Activated CD4-positive, alpha-beta memory T cell treated with anti-CD3 and anti-CD28 coated beads, Interleukin-2, amount 10 ng/mL, durations not matched to agents 7 days and 5 days (primary cell): ENCODE measurements at places on chromosomes 2 and 18. TPM values are rescaled to one million over a fixed set of nuclear protein-coding genes. Genes with fewer than 3 reads are reported as not detected.

GRCh38 chr2:68565858-68566257 lies 77.5 kb upstream of the PROKR1 start:
- no peaks in the 10 kb centered on the region for H3K27me3 ChIP-seq
- H3K36me3 ChIP-seq: no peaks in the 10 kb centered on the region

GRCh38 chr2:164335128-164335527 lies 286.2 kb downstream of the GRB14 start:
- H3K27ac ChIP-seq: no peak overlapping the region
- no peaks in the 10 kb centered on the region for H3K27me3 ChIP-seq
- DNase-seq: no peak

HOXD4 gene
- total RNA-seq: not detected

- no peak overlapping the region for H3K27ac ChIP-seq
- H3K4me3 ChIP-seq: no peak overlapping the region
- H3K27me3 ChIP-seq: no peaks in the 10 kb centered on the region
- H3K36me3 ChIP-seq: peaks cover under 1% of the 10 kb centered on the region
Measured at GRCh38 chr2:43109261-43109743, 117.1 kb downstream of the ZFP36L2 start.

DNA sequence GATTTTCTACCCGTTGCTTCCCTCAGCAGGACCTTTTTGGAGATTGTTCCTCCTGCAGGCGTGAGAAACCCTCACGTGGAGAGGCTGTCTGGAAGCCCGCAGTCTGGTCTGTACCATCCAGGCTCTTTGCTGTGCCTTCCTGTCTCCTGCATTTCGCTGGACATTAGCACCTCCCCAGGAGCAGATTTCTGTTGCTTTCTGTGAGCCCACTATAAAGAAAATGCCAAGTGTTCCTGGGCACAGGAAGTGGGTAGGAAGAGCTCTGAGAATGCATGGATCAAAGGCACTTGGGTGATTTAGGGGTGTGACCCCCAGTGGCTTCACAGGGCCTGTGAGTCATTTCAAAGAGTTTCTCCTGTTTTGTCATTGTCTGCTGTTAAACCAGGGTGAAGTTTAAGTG lies 27.3 kb downstream of the SPTBN1 start:
- H3K4me3 ChIP-seq: no peak overlapping the region
- H3K27ac ChIP-seq: no peak overlapping the region
- H3K36me3 ChIP-seq: no peaks in the 10 kb centered on the region
- H3K27me3 ChIP-seq: peaks cover 7% of the 10 kb centered on the region

- H3K27ac ChIP-seq: no peak overlapping the region
- H3K4me1 ChIP-seq: peaks cover 41% of the 10 kb centered on the region
- H3K27me3 ChIP-seq: no peaks in the 10 kb centered on the region
- H3K36me3 ChIP-seq: peaks cover 17% of the 10 kb centered on the region
Measured at GRCh38 chr2:227506456-227506855, 34.5 kb downstream of the AGFG1 start.

DNA sequence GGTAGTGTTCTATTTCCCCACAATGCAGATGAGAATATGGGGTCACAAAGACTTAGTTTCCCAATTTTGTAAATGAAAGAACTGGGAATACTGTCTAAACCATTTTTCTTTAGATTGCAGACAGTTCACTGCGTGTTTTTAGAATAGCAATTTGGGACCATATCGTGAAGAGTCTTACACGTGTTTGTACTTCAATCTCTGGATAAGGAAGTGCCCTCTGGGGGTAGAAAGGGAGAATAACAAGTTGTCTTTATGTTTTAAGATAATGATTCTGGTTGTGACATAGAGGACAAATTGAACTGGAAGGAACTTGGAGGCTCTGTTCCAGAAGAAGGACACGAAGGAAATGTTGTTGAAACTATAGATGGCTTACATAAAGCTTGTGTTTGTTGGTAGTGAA lies 457.7 kb downstream of the CBLN2 start:
- DNase-seq: no peak
- no peaks in the 10 kb centered on the region for H3K36me3 ChIP-seq
- H3K27me3 ChIP-seq: no peaks in the 10 kb centered on the region
- no peak overlapping the region for H3K4me3 ChIP-seq
- H3K4me1 ChIP-seq: no peaks in the 10 kb centered on the region

- H3K36me3 ChIP-seq: no peaks in the 10 kb centered on the region
- H3K4me3 ChIP-seq: no peak overlapping the region
- peaks cover 14% of the 10 kb centered on the region for H3K27me3 ChIP-seq
- H3K27ac ChIP-seq: no peak overlapping the region
Measured at GRCh38 chr18:49970319-49970718, 157.0 kb upstream of the ACAA2 start.

HAAO gene
- 0.18 TPM for total RNA-seq

APCDD1 gene
- not detected for total RNA-seq

DNA sequence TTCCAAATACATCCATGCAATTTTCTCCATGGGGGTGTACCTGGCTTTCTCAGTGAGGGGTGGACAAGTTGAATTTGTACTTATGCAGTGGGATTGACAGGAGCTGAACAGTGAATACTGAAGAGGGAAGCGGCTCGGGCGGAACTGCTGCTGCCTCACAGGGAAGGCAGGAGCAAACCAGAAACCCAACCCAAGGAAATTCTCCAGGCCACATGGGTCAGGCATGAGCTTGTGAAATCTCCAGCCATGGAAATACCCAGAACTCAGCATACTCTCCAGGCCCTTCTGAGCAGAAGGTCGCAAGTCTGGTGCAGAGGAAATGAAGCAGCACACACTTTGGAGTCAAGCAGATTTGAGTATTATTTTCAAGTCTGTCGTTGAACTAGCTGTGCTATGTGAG lies 26.5 kb upstream of the INO80C start:
- H3K36me3 ChIP-seq: no peaks in the 10 kb centered on the region
- no peak for DNase-seq
- H3K4me1 ChIP-seq: peaks cover 3% of the 10 kb centered on the region
- no peak overlapping the region for H3K27ac ChIP-seq

KCNF1 gene
- not detected for total RNA-seq

GRCh38 chr2:62056341-62056740 lies 139.6 kb upstream of the B3GNT2 start:
- peaks cover 14% of the 10 kb centered on the region for H3K4me1 ChIP-seq
- DNase-seq: no peak
- no peaks in the 10 kb centered on the region for H3K36me3 ChIP-seq
- no peaks in the 10 kb centered on the region for H3K27me3 ChIP-seq

- peaks cover 9% of the 10 kb centered on the region for H3K27me3 ChIP-seq
- H3K27ac ChIP-seq: no peak overlapping the region
- H3K4me1 ChIP-seq: no peaks in the 10 kb centered on the region
- DNase-seq: no peak
Measured at GRCh38 chr2:182639971-182640370, 76.1 kb upstream of the DNAJC10 start.

DNA sequence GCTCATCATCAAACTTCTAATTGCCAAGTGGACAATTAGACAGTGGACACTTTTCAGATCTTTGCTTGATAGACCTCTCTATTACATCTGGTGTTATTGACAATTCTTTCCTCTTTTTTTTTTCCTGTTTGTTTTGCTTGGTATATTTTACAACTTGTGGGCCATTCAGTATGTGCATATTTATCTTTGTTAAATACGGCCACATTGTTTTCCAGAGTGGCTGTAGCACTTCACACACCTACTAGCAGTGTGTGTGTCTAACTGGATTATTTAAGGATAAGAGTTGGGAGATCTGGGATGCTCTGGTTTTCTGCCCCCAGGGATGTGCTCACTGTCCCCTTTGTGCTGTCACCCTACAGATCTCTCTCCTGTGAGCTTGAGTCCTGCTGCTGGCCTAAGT lies 4.1 kb upstream of the SLC4A5 start:
- peaks cover 2% of the 10 kb centered on the region for H3K4me1 ChIP-seq
- no peaks in the 10 kb centered on the region for H3K36me3 ChIP-seq
- DNase-seq: no peak
- H3K27me3 ChIP-seq: no peaks in the 10 kb centered on the region

FBXO41 gene
- 13.3 TPM for total RNA-seq

DNA sequence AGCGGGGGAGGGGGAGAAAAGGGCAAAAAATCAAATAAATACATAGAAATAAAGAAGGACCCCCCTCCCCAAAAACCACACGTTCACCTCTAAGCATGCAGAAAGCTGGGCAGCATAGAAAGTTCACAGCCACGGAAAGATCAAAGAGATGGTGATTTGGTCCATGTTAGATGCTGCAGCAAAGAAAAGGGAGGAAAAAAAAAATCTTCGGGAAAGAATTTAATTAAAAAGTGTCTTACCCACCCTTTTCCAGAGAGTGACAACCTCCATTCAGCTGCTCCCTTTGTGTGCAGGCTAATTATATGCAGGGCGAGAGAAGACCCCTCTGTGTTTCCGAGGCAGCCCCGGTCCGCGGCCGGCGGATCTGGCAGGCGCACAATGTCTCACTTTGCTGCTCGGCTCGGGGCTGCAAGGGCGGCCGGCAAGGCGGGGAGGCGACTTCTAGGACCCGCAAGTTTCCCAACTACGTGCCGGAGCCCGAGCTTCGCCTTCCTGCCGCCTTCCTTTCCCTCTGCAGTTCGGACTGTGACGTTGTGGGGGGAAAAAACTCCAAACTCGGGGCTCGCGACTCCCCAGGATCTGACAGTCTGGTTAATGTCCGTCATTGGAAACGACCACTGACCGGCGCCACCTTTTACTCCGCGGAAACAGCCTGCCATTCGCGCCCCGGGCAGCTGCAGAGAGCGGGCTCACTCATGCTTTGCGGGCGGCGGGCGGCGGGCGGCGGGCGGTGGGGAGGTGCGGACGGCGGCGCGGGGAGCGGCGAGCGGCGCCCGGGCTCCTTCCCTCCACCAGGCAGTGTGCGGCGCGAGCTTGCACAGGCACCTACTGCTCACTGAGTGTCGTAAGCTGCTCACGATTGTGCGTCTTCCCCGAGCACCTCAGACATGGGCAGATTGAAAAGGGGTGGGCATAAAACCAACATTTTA lies at the start of gene LRRTM1:
Gene LRRTM1 (minus strand): TSS at position 844 of the 929 bp plus-strand sequence. CDS start 933 bp downstream, outside the sequence.
- no peak within 1 kb of the TSS for H3K27ac ChIP-seq
- no peak for DNase-seq
- H3K4me3 ChIP-seq: no peak within 1 kb of the TSS
- H3K27me3 ChIP-seq: peaks cover 30% of the 10 kb centered on the region
- no peaks in the 10 kb centered on the region for H3K4me1 ChIP-seq

SLC35F6 gene
- 27.6 TPM for total RNA-seq

UNC50 gene
- 32.8 TPM for total RNA-seq

VIL1 gene
- total RNA-seq: not detected

SERPINB13 gene
- total RNA-seq: not detected

NPHP1 gene
- total RNA-seq: 0.13 TPM

- no peak overlapping the region for H3K27ac ChIP-seq
- no peaks in the 10 kb centered on the region for H3K27me3 ChIP-seq
- H3K4me3 ChIP-seq: no peak overlapping the region
- DNase-seq: no peak
Measured at GRCh38 chr2:195342061-195342460, 315.0 kb upstream of the SLC39A10 start.

- H3K4me3 ChIP-seq: no peak overlapping the region
- peaks cover 24% of the 10 kb centered on the region for H3K27me3 ChIP-seq
- DNase-seq: no peak
- H3K27ac ChIP-seq: no peak overlapping the region
Measured at GRCh38 chr2:177036747-177037146, 175.8 kb upstream of the HNRNPA3 start.

HS1BP3 gene
- total RNA-seq: 17.2 TPM

- DNase-seq: no peak
- H3K27ac ChIP-seq: no peak overlapping the region
- H3K4me1 ChIP-seq: no peaks in the 10 kb centered on the region
- H3K36me3 ChIP-seq: no peaks in the 10 kb centered on the region
Measured at GRCh38 chr2:238652053-238652770, 195.7 kb upstream of the TWIST2 start.
